ENCODE measurements at places on chromosomes 5 and 9.

- peak; percentile 4 for DNase-seq
Observed at GRCh38 chr5:94243612-94244011, 374.8 kb downstream of the KIAA0825 start.

- no peak for DNase-seq
Observed at GRCh38 chr5:10964806-10965205, 203.8 kb upstream of the DAP start.

DNA sequence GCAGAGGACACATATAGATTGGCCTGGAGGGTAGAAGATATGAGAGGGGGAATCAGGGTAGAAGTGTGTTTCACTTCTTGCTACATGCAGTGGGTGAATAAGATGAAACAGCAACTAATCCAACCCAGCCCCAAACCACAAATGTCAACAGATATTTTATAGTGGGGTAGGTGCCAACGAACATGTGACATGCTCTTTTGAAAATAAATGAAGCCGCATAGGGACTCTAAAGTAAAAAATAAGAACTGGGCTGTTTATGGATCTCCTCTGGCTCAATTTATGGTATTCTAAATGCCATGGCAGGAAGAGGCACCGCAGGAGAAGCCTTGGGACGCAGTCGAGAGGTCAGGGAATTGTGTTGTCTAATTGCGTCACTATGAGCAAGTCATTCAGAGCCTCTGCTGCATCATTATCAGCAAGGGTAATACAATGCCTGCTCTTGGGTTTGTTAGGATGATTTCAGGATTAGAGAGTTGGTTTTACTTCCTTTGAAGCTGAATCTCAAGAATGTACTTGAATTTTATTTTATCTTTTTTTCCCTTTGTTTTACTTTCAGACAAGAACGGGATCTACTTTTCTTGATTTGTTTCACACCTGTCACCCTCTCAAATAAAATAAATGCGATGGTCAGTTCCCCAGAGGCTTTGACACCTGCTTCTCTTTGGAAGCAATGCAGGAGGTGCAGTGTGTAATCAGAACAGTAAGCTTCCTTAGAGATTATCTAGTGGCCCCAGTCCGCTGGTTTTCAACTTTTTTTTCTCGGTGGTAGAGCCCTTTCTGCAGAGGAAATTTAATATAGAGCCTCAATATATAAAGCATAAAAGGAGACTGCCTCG, 375.6 kb upstream of the CLINT1 start:
- DNase-seq, result no peak

- no peak for DNase-seq
Observed at GRCh38 chr9:88447431-88447830, 59.2 kb downstream of the SPIN1 start.

DNA sequence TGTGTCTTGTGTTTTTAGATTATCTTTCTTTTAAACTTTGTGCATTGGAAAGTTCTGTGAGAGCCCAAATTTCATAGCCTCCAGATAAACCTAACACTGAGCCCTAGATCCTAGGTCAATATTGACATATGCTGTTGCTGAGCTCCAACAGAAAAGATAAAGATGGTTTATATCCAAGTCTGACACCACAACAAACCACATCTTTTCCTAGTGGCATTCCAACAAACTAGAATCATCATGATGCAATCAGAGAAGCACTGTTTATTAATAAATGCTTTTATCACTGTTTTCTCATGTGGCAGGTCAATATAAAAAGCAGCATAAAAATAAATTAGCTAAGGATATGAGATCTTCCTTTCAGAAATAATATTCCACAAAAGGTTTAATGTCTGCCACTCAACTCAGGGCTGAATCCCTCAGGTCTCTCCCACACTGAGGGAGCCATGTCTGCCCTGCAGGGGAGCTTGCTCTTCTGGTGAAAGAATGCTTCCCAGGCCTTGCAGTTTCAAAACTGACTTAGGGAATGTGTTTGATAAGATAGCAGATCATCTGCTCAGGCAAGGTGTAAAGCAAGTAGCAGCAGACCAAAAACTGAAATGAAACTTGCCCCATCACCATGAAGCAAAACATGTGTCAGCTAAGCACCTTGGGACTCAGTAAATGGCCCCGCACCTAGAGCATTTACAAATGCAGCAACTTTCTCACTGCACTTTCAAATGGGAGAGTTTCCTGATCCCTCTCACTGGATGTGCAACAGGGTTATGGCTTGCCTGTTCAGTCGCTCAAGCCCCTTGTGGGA, 493.0 kb downstream of the AGTPBP1 start:
- DNase-seq, result peak; percentile 67

DNA sequence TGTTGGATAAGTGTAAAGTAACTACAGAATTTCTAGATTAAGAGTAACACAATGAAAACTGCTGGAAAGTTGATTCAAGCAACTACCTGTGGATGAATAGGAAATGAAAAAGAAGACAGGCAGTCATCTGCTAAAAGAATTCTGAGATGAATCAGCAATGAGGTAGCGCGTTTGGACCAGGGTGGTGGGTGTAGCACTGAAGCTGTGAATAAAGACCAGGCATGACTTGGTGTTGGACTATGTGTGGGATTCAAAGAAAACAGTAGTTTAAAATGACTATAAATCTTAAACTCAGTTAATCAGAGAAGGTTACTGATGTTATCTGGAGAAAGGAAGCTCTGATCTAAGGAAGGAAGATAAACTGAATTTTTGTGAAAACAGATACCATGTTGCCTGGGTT, 159.8 kb downstream of the FBN2 start:
- peak; percentile 69 for DNase-seq

DNA sequence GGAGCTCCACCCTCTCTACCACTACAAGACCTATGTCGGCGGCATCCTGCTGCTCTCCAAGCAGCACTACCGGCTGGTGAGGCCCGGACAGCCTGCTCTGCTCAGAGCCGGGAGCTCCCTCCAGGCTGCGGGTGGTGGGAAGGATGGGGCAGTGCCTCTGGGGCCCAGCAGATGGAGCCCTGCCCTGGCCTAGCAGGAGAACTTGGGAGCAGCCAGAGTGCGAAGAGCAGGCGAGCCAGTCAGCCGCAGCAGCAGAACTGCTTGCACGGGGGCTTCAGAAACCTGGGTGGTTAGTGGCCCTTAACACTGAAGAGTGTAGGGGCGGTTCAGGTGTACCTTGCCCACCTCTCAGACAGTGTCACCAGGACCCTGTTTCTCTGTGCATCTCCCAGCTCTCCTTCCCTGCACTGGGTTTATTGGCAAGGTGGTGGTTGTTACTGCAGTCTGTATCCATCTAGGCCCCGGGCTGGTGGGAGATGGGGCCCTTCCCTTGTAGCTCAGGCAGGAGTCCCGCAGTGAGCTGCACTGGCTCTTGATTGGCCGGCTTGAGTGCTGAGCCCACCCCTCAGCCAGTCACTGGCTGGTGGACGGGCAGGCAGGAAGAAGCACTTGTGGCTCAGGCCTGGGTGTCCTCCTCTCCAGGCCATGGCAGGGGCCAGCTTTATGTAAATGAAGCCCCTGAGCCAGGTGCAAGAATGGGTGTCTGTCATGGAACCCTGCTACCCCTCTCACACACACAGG, 7.7 kb downstream of the B4GALT7 start:
- peak; percentile 83 for DNase-seq

DNA sequence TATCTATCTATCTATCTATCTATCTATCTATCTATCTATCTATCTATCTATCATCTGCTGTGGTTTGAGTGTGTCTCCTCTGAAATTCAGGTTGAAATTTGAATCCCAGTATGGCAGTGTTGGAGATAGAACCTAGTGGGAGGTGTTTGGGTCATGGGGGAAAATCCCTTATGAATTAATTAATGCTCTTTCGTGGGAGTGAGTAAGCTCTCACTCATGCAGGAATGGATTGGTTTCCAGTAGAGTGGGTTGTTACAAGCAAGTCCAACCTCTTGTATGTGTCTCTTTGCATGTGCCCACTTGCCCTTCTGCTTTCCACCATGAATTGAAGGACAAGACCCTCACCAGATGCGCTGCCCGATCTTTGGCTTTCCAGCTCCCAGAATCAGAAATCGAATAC, 113.0 kb downstream of the ANXA1 start:
- peak; percentile 33 for DNase-seq

- no peak for DNase-seq
Observed at GRCh38 chr5:60257596-60258271, 364.2 kb upstream of the PDE4D start.

GRCh38 chr9:5442400-5443011, 4.8 kb upstream of the PLGRKT start:
- peak; percentile 67 for DNase-seq

- DNase-seq, result no peak
Observed at GRCh38 chr5:11898-12297, 80.1 kb upstream of the PLEKHG4B start.

GRCh38 chr9:136644343-136644592, 18.4 kb upstream of the EGFL7 start:
- no peak for DNase-seq

DNA sequence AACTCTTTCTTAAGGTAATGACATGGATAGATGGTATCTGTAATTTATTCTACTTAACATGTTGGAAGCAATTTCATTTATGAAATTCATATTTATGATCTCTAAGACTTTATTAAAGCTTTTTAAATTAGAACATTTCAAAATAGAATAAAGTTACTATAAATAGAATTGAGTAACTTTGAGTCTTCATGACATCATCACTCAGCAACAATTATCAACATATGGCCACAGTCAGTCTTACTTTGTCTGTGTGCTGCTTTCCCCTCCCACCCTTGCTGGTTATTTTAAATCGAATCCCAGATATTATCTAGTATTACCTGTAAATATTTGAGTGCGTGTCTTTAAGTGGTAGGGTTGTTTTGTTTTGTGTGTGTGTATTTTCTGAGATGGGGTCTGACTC, 65.2 kb downstream of the IPO11 start:
- DNase-seq, result peak; percentile 38

DNA sequence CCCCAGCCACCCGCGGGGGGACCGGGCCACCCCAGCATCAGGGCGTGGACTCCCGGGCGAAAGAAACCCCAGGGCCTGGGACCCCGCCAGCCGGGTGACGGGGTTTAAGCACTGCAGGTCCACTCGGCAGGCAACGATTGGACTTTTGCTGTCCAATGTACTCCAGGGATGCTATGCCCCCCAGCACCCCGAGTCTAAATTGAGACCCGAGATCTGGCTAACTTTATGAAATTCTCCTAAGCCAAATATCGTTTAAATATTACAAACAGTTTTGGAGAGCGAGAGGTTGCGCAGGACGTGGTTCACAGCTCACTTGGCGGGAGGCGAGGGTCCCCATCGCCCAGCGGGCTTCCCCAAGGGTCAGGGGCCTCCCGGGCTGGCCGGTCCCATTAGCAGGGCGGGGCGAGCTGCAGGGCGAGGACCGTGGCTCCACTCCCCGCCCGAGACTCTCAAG, 384 bp upstream of the MRPS2 start:
- no peak for DNase-seq

DNA sequence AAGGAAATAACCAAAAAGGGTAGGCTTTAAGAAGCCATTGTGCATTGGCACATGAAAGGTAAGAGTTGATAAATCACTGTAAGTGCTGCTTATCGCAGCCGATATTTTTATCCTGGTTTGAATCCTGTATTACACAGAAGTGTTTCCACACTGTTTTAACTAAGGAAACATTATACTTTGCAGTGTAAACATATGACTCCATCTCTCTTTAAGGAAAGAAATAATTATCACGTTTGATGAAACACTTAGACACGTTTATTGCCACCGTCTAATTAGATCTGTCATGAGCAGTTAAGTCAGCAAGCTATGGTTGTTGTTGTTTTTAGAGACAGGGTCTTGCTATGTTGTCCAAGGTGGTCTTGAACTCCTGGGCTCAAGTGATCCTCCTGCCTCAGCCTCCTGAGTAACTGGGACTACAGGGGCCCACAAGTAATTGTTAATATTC, 85.7 kb upstream of the TNFAIP8 start:
- no peak for DNase-seq

DNA sequence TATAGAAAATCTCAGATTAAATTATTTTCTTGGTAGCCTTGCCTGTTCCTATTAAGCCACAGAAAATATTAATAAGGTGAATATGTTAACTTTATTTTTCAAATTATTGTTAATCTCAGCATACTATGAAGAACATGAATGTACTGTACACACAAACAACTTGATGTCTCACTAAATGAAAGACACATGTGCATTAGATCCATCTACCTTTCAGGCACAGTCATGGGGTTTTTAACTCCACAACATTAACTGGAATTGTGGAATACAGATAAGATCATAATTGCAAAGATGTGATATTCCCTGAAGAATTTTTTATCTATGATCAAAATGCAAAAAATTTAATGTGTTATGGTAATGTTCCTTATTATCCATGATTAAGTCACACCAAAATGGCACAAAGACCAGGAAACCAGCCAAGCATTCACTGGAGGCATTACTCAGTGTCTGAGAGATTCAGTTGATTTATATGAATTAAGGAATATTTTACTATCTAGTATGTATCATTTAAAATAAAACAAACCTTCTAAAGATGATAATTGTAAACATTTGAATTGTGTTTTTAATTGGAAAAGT, 150.0 kb upstream of the VCAN start:
- no peak for DNase-seq

DNA sequence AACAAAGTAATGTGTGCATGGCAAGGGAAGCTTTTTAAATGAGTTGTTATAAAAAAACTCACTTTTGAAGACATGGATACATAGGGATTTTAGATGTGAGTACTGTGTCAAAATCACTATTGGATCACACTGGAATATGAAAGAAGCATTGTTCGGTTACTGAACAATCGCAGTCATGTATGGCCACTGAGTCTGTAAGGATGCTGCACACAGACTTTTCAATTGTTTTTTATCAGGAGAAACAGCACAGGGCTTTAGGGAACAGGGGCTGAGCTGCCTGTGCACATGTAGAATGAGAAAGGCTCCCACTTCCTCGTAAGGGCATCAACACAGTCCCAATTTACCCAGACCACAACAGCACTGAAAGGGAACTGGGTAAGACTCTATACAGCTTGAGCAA, 1333.9 kb upstream of the DMAC1 start:
- no peak for DNase-seq

- no peak for DNase-seq
Observed at GRCh38 chr9:120390637-120391190, 189.3 kb downstream of the CDK5RAP2 start.

DNA sequence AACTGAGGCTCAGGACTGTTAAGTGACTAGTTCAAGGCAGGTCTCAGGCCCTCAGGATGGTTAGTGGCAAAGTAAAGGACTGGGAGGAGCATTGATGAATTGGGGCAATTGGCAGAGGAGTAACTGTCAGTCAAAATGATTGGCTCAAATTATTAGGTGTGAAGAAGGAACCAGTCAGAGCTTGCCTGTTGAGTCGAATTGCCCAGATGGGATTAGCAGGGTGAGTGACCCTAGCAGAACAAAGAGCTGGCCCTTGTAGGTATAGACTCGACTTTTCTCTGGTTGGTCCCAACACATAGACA, 2.6 kb upstream of the NSD1 start:
- DNase-seq, result peak; percentile 27

All from epithelial cell of esophagus (primary cell).